Right ventricle myocardium inferior (tissue), 1 donor: ENCODE measurements at places on chromosomes 7 and 10.
A peak's percentile ranks its signal among the peaks of the same experiment; 100 is the strongest.

DNA sequence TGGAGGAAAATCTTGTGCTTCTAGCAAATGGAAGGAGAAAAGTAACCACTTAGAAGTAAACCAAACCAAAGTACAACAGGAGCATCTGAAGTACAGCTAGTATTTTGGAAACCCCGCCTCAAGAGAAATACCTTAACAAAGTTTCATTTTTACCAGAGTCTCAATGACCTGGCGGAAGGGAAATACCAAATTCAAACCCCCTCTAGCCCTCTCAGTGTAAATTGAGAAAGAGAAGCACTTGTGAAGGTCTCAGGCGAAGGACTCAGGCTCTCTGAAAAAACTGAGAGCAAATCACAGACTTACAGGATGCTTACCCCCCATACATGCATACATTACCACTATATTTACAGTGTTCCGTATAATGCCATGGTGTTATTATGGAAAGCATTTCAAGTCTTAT is 70.1 kb downstream of the ZPBP start:
- DNase-seq: no peak

- no peak for DNase-seq
These were observed 221.1 kb downstream of the KCNMA1 start for GRCh38 chr10:77416311-77417135.

DNA sequence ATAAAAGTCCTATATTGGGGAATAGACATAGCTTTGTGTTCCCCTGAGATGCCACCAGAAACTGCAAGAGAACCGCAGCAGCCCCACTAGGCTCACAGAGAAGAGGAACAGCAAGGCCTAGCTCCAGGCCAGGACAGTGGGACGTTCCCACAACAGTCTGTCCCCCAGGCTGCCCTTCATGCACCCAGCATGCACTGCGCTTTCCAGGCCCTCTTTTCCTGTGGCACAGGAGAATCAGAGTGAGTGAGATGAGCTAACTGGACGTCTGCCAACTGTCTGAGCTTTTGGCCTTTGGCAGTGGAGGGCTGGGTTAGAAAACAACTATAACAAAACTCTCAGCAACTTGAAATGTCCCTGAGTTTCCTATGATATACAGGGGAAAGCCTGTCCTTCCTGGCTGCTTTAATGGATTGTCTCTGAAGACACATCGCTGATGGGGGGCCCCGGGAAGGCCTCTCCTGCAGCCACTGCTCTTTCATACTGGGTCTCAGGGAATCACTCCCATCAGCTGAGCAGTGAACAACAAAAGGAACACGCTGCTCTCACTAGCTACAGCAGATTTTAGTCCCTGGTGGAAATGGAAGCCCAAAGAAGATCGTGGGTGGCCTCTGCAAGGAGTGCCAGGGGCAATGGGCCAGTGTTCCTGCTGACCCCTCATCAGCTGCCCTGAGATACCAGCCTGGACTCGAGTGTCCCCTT is 53.5 kb downstream of the PODXL start:
- no peak for DNase-seq

- no peak for DNase-seq
These were observed 13.1 kb downstream of the TSPAN15 start for GRCh38 chr10:69464401-69464800.

GRCh38 chr10:46247808-46248569 is 38.8 kb upstream of the ANTXRL start:
- DNase-seq: no peak

DNA sequence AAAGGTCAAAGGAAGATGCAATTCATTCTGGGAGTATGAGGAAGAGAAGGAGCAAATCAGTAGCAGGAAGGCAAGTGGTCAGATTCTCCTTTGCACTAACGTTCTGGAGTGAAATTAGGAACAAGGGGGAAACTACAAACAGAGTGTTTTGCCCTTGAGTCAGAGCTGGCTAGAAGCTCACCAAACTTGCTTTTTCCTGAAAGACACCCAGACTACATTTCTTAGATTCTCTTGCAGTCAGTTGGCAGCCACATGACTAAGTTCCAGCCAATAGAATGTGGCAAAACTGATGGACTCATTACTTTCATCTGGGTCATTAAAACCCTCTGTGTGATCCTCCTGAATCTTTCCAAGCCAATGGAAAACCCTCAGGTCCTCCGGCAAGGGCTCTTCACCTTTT is 18.6 kb upstream of the DLX5 start:
- no peak for DNase-seq

GRCh38 chr7:555551-556160 is 36.0 kb upstream of the PDGFA start:
- DNase-seq: no peak

DNA sequence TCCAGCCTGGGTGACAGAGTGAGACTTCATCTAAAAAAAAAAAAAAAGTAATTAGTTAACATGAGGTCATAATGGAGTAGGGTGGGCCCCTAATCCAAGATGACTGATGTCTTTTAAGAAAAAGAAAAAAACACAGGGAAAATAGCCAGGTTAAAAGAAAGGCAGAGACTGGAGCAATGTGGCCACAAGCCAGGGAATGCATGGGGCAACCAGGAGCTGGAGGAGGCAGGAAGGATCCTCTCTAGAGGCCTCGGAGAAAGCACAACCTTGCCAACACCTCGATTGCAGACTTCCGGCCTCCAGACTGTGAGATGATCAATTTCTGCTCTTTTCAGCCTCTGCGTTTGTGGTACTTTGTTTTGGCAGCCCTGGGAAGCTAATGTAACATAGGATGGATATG is 121.5 kb downstream of the ITIH5 start:
- DNase-seq: no peak

DNA sequence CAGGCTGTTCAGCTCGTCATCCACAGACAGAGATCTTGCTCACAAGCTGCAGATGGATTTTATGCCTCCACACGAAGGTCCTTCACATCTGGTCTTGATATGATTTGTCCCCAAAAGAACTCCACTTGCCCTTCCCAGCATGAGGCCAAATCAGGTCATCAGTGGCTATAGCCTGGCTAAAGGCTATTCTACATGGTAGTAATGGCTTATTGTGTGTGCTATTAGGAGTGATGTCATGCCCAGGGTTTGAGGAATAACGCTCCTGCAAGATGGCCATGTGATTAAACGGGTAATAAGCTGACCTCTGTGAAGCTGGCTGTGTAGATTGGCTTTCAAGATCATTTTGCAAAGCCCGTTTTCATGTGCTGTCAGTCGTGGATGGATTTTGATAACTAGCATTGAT is 313.8 kb downstream of the FRMD4A start:
- no peak for DNase-seq

GRCh38 chr10:119466655-119467054 is 75.9 kb downstream of the RGS10 start:
- no peak for DNase-seq

- DNase-seq: peak; percentile 99
These were observed 918 bp upstream of the ARHGAP21 start for GRCh38 chr10:24724381-24725228.

GRCh38 chr7:143372070-143372469 is 9.1 kb upstream of the ZYX start:
- peak; percentile 71 for DNase-seq

GRCh38 chr7:30634193-30634626 is 39.5 kb downstream of the GARS1 start:
- DNase-seq: no peak

GRCh38 chr10:31875608-31876007 is 53.0 kb downstream of the ARHGAP12 start:
- no peak for DNase-seq

- DNase-seq: no peak
These were observed 102.2 kb downstream of the TCF7L2 start for GRCh38 chr10:113052076-113052830.

- no peak for DNase-seq
These were observed 210.5 kb downstream of the BICC1 start for GRCh38 chr10:58723186-58723585.

DNA sequence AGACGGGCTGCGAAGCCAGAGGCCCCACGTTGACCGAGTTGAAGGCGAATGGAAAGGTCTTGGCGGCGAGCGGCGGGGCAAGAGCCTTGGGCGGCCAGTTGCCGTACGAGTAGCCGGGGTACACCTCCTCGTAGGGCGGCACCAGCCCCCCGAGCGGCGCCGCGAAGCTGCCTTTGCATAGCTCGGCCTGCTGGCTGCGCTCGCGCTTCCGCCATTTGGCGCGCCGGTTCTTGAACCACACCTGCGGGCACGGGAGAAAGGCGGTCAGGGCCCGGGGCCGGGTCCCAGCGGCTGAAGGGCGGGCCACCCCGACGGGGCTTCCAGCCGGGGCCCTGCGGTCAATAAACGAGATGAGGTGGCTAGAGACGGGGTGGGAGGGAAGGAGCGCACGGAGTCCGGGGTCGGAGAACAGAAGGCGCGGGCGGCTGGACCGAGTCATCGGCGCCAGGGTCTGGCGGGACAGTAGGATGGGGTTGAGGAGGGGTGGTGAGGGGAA is 4.8 kb downstream of the ELOVL3 start:
- peak; percentile 81 for DNase-seq
